ENCODE measurements at places on chromosomes 13 and 19.

DNA sequence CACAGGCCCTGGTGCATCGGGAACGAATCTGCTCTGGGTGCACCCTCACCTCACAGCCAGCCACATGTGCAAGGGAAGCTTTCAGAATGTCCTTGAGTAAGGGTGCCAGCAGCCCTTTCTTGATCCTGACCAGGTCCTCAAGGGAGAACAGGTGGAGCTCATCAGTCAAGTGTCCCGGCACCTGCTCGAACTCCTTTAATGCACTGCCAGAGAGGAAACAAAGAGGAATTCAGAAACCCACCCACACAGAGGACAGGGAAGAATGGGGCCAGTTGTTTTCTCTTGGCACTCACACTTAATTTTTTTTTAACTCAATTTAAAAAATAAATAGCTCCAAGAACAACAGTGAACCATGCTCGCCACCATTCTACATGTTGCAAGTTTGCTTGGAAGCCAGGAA, 41.7 kb downstream of the RUBCNL start:
- DNase-seq, result no peak

- no peak for DNase-seq
Measured at GRCh38 chr13:89966524-89966923, 1381.0 kb upstream of the MIR17HG start.

DNA sequence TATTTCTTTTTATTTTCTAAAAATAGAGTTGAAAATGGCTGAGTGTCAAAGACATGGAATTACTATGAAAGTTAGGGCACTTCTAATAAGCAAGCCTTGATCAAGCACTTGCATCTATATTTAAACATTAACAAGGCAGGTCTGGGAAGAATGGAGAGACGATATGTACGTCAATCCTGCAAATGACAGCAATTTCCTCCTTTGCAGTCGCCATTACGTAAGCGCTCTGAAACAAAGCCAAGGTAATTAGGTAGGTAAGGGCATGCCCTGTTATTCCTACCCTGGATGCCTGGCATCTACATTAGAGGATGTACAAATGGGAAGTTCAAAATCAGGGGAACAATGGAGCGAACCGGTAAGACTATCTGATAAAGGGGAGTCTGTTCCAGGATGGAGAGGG, 664.0 kb upstream of the ARGLU1 start:
- DNase-seq, result no peak

- no peak for DNase-seq
Measured at GRCh38 chr13:99231721-99232120, 26.5 kb downstream of the GPR18 start.

GRCh38 chr13:36377826-36378468, 31.8 kb upstream of the SPART start:
- no peak for DNase-seq

DNA sequence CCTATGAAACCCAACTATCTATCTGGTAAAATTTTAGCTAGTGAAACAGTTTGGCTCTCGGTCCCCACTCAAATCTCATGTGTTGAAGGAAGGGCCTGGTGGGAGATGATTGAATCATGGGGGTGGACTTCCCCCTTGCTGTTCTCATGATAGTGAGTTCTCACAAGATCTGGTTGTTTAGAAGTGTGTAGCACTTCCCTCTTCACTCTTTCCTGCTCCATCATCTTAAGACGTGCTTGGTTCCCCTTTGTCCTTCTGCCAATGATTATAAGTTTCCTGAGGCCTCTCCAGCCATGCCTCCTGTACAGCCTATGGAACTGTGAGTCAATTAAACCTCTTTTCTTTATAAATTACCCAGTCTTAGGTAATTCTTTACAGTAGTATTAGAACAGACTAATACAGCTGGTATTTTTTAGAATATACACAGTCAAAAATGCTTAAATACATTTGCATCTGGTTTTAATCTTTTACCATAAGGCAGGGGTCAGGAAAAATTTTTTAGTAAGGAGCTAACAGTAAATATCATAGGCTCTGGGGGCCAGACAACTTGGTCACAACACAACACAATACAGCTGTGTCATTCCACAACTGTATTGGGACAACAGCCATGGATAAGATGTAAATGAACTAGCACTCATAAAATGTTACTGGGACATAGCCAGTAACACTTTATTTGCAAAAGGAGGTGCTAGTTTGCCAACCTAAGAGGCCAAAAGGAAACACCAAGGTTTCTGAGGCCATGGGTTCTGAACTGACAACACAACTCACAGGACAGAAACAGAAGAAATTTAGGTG, 24.3 kb downstream of the DZIP1 start:
- DNase-seq, result no peak

DNA sequence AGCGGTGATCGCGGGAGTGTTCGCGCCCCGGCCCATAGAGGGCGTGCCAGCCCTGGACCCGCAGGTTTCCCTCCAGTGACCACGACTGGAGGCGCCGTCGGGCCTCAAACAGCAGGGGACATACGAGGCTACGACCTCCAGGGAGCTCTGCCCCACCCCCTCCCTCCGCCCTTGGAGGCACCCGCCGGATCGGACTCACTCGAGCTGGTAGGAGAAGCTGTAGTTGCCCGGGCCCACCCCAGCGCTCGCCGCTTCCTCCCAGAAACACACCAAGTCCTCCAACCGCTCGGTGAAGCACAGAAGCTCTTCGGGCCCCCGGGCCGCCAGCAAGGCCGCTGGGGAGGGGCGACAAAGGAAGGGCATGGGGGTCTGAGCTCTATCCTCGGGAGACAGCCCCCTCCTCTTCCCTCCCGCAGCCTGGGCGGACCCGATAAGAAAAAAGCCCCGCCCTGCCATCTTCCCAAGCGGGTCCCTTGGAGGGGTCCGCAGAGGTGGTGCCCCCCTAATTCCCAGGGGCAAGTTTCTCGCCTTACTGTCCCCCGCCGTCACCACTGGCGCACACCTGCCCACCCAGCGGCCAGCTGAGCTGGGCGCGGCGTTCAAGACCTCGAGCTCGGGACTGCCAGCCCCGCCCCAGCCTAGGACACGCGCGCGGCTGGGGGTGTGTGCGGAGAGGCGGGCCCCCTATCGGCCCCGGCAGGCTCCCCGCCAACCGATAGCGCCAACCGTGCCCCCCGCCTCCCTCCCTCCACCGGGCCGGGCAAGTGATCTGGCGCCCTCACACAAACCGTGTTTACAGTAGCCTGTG, 1.0 kb downstream of the EPOR start:
- DNase-seq, result no peak

DNA sequence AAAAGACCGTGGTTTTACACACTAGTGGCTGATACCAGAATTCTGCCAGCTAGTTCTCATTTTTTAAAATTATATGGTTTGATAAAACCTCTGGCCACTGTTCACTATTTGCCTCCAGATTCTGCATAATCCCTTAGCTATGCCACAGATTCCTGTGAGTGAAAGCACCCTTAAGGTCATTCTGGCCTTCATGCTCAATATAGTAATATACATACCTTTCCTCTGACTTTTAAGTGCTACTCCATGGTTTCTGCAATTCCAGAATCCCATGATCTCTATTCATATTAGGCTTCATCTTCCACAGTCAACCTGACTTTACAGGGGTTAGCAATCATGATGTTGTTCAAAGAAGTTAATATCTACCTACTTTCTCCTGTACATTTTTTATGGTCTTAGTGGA, 274.1 kb upstream of the EDNRB start:
- DNase-seq, result no peak

DNA sequence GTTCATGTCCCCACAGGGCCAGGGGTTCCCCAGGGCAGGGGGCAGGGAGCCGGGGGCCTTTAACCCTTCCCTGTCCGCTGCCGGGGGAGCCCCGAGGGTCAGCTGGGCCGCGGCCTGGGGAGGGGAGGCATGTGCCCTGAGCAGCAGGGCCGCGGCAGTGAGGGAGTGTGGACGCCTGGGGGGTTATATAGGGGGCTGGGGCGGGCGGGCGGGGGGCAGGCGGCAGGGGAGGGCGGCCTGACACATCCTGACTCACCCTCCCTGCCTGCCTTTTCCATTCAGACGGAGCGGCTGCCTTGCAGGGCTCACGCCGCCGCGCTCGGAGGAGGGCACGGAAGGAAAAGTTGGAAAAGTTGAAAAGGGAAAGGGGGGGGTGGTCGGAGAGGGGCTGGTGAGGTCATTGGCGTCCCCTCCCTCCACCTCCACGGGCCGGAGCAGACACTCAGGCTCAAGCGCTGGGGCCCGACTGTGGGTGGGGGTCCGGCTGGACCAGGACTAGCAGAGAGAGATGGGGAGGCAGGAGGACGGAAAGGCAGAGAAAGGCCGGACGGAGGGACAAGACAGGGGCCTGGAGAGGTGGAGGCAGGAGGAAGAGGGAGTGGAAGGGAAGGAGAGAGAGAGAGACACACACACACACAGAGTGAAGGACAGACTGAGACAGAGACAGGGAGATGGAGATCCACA, at the start of gene IL11:
Gene IL11, minus strand, starts transcription at position 159 of the 684 bp plus-strand sequence. Its CDS starts 153 bp downstream, at position 6.
- DNase-seq, result no peak

- no peak for DNase-seq
Measured at GRCh38 chr19:8877854-8878705, 45.9 kb downstream of the MBD3L1 start.
